ENCODE measurements at places on chromosomes 13 and 19.

DNA sequence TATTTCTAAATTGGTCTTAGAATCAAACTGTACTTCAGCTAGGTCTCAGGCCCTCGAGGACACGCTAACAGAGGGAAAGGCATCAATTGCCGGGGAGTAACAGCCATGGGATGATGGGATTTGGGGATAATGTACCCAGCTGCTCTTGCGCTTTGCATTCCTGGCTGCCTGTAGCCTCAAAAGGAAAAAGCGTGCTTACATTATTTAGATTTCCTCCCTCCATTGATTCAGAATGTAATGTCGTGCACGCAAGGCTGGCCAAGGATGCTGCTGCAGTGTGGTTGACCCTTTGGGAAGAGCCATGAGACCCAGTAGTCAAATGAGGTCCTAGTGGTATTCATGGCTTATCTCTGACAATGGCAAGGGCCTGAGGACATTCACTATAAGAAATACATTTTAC is 95.1 kb downstream of the SLC7A1 start:
- no peak for DNase-seq

- no peak for DNase-seq
These were observed 841 bp upstream of the ZC3H13 start for GRCh38 chr13:46053162-46054012.

DNA sequence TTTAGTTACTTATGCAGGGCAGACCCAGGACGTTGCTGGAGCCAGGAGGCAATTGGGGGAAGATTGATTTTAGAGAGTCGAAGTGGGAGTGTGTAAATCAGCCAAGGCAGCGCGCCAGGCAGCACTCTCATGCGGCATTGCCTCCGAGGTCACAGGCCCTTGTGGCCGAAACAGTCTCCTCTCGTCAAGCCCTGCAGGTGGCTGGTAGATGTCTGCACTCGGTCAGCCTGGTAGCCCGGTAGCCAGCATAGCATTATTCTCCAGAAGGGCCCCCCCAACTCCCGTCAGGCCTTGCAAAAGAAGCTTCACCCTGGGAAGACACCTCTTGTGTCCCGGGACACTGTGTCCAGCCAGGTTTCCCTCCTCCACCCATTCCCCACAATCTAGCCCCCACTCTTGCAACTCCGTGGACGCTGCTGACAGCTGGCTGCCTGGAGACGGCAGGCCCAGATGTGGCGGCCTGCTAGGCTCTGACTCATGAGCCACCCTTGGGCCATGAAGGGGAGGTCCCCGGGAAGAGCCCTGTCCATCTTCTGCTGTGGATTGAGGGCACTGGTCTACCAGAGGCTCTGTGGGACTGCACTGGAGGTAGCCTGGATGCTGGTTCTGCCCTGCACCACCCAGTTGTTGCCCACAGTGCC is 2.6 kb upstream of the PEPD start:
- no peak for DNase-seq

DNA sequence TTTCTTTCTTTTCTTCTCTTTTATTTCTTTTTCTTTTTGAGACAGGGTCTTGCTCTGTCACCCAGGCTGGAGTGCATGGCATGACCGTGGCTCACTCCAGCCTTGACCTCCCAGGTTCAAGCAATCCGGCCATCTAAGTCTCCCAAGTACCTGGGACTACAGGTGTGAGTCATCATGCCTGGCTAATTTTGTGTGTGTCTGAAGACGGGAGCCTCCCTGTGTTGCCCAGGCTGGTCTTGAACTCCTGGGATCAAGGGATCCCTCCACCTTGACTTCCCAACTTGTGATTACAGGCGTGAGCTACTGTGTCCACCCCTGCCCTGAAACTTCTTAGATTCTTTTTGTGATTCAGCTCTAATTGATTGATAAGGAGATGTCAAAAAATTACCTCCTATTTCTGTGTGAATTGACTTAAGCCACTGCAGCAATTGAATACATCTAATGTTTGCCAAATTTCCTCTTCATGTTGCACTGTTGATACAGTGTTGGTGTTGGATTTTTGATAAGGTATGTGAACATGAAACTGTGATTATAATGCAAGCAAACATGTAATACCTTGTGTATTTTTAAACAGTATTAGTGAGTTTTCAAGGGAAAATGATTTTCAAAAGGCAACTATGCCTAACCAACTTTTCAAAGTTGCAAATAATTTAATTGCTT is 22.6 kb downstream of the KLF5 start:
- DNase-seq: no peak

- no peak for DNase-seq
These were observed 12.5 kb upstream of the QTRT1 start for GRCh38 chr19:10688545-10689280.

DNA sequence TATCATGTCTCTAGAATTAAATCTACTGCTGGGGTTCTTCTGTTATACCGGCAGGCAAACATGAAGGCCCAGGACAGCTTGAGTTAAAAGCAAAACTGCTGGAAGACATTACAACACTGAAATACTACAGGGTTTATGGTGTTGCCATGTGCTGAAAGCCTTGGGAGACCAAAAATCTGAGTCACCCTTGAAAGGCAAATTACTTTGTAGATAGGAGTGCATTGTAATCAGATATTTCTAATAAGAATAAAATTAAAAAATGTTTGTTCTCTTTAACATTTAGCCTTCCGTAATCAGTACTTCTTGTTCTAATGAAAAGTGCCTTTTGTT is 181.3 kb downstream of the PCDH9 start:
- DNase-seq: no peak

DNA sequence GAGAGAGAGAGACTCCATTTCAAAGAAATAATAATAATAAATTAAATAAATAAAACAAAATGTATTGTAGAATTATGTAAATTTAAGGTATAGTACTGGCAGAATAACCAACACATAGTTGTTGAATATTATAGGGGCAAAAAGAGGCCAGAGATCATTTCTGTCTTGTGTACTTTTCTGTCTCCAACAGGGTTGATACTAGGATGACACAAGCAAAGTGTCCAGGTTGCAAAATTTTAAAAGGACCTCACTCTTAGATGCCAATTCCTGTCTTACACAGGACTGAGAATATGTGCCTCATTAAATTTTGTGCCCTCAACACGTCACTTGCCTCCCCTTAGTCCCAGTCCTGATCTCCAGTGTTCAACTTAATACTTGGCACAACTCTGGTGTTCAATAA is 2.2 kb upstream of the AP2S1 start:
- no peak for DNase-seq

DNA sequence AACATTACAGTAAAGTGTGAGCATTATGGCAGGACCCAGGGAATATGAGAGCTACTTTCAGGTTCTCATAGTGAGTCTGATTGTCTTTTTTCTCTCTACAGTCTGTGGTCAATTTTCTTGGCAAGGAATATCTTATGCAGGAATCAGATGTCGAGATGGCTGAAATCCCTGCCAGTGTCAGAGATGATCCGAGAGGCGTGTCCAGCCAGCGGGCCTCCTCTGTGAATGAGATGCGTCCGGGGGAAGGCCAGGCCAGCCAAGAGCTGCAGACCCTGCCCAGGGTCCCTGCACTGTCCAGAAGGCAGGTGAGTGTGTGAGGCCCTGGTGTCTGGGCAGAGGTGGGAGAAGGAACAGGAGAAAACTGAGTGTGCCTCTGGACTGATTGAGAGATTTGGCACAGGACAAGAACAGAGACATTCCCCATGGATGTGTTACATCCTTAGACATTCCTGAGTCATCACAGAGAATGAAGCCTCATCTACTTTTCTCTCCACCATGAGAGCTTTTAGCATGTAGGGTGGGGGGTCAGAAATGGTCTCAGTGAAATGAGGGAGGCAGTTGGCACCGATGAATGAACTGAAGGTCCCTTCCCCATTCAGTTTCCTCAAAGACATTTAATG is 27.3 kb upstream of the EDDM13 start:
- no peak for DNase-seq

GRCh38 chr13:99636306-99636705 is 135.0 kb downstream of the TM9SF2 start:
- no peak for DNase-seq

DNA sequence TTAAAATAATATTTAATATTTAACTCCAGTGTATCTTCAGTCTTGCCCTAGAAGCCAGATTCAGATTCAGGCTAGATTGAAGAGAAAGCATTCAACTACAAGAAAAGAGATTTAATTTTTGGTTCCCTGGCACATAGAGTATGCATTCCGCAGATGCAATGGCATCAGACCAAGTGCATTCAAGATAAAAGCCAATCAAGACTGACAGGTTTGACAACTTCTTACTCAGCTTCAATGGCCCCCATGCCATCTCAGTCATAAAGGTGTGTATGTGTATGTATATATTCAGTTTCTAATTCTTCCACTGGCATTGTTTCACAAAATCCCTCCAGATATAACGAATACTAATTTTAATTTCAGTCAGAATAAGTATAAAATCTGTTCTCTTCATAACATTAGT is 650.8 kb upstream of the GPC6 start:
- DNase-seq: no peak

DNA sequence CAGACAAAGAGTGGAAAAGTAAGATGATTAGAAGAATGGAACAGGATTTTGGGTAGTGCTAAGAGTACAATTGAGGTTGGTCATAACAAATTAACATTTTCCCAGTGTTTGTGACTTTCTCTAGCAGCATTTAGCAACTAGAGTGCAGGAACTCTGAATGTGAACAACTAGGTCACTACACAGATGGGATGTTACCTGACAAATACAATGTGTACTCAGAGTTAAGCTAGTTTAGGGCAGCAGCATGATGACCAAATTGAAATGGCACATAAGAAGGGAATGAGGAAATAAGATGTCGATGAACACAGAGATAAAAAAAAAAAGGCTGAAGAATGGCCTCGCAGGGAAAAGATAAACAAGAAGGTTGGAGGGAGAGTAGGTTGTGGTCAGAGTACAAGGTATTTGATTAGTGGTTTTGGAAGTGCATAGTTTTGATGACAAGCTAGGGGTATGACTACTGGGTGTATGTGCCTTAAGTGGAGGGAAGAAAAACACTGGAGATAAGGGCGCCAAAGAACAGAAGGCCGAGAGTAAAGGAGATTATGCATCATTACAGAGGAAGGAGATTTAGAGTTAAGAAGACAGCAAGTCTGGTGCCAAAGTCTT is 381.1 kb downstream of the FGF14 start:
- DNase-seq: no peak

DNA sequence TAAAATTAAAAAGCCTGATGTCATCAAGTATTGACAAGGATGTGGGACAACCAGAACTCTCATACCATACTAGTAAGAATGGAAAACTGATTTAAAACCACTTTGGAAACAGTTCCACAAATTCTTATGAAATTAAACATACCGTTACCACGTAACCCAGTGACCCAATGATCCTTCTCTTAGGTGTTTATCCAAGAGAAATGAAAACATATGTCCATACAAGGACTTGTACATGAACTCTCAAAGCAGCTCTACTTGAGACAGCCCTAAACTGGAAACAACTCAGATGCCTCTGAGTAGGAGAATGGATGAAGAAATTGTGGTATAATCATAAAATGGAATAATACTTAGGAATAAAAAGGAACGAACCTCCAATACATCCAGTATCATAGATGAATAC is 27.6 kb downstream of the SLC6A16 start:
- no peak for DNase-seq

- DNase-seq: no peak
These were observed 36.6 kb downstream of the USP12 start for GRCh38 chr13:27135023-27135422.

- no peak for DNase-seq
These were observed 27.8 kb downstream of the COG3 start for GRCh38 chr13:45492538-45492937.

GRCh38 chr19:1312767-1313694 is 27.4 kb downstream of the EFNA2 start:
- no peak for DNase-seq

DNA sequence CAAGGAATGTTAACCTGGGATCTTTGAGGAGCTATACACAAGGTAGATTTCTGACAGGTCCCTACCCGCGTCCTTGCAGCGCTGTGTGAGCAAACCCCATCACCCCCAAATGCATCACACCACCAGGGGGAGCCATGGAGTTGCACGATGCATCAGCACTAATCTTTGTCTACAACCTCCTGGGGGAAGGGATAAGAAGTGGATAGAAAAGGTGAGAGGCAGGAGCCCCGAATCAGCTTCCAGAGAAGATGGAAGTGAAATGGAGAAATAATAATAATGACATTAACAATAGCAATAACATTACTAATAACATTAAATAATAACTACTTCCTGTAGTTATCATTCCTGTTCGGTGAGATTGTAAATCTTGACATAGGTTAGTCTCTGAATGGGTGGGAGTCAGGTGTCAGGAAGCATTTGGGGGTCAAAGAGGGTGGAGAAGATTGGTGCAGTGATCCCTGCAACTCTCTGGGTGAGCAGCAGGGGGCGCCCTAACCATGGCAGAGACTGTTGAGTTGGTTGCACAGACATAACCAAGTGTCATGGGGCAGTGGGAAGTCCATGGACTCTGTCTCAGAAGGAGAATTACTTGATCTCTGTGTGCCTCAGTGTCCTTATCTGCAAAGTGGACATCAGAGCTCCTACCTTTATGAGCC is 16.5 kb downstream of the SIGLEC7 start:
- peak; percentile 45 for DNase-seq

Data from T follicular helper cell (primary cell).